ENCODE measurements at places on chromosomes 7 and 10.
A peak's percentile ranks its signal among the peaks of the same experiment; 100 is the strongest.

DNA sequence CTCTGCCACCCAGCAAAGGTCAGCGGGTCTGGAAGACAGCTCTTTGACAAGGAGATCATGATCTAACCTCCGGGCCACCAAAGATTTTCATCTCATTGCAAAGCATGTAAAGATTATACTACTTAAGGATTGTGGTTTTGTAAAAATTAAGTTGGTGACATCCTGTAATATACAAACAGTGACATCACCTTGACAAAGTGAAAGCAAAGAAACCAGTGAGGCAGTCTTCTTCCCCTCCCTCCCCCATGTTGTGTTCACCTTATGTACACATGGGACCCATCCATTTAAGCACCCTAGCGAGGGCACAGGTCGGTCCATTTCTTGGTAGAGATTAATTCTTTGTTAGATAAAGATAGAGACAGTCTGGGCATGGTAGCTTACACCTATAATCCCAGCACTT, 3.9 kb downstream of the MDH2 start:
- peak; percentile 54 for DNase-seq

- no peak for DNase-seq
Measured at GRCh38 chr7:106486331-106486730, 174.6 kb downstream of the CCDC71L start.

DNA sequence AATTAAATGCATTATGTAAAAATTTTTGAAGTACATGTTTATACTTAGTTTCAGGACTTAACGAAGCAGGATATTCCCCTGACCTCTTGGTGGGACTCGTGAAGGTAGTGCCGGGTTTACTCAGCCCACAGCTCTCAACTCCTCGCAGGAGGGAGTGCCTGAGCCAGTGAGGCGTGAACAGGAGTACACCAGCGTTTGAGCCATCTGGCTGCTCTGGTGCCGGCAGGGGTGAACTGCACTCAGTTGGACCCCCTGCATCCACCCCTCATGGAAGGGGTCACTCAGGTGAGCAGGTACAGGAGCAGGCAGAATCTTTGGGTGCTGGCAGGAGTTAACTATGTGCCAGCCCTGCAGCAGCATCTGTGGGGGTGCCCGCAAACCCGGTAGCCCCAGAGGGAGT, 625.1 kb upstream of the PCDH15 start:
- no peak for DNase-seq

GRCh38 chr7:80134536-80135308, at the start of gene GNAI1:
Gene GNAI1, plus strand, starts transcription at chr7:80134831. Its CDS starts 330 bp downstream, at chr7:80135161.
- DNase-seq, result no peak

DNA sequence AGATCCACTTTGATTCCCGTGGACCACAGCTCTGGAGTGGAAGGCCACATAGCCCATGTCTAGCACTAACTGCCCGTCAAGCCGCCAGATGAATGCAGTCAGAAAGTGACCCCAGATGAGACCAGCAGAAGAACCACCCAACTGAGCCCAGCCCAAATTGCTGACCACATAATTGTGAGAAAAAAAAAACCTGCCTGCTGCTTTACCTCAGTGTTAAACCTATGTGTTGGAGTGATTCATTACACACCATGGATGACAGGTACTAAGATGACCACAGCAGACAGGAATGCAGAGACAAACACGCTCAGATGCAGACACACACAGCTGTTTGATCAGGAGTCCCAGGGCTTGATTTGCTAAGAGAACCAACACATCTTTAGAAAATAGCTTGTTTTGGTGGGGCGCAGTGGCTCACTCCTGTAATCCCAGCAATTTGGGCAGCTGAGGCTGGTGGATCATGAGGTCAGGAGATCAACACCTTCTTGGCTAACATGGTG, 168.1 kb upstream of the PPP2R2D start:
- DNase-seq, result no peak

DNA sequence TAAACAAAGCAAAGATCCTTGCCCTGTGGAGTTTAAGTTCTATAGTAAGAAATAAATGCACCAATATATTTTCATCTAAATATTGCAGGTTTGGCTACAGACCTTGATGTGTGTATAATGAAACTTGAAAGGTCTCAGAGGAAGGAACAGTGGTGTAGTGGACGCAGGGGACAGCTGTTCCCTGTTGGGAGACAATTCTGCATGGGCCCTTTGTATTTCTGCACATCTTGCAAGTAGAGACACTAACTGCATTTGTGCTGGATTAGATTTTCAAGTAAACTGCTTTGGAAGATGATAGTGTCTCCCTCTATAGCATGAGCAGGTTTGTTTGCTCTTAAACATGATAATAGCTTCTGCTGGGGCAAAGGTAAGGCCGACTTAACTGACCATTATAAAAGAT, 57.5 kb upstream of the FAM133B start:
- DNase-seq, result no peak

DNA sequence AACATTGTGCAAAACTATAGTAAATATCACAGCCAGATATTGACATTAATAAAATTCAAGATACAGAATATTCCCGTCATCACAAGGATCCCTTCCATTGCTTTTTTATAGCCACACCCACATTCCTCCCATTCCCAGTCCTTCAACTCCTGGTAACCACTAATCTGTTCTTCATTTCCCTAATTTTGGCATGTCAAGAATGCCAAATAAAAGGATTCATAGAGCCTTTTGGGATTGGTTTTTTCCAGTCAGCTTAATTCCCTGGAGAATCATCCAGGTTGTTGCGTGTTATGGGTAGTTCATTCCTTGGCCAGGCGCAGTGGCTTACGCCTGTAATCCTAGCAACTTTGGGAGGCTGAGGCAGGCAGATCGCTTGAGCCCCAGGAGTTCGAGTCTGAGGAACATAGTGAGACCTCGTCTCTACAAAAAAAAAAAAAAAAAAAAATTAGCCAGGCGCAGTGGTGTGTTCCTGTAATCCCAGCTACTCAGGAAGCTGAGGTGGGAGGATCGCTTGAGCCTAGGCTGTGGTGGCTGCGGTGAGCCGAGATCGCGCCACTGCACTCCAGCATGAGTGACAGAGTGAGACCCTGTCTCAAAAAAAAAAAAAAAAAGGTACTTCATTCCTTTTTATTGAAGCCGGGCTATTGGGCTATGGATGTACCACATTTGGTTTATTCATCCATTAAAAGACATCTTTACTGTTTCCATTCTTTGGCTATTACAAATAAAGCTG, 2.7 kb downstream of the OGDH start:
- DNase-seq, result peak; percentile 41

DNA sequence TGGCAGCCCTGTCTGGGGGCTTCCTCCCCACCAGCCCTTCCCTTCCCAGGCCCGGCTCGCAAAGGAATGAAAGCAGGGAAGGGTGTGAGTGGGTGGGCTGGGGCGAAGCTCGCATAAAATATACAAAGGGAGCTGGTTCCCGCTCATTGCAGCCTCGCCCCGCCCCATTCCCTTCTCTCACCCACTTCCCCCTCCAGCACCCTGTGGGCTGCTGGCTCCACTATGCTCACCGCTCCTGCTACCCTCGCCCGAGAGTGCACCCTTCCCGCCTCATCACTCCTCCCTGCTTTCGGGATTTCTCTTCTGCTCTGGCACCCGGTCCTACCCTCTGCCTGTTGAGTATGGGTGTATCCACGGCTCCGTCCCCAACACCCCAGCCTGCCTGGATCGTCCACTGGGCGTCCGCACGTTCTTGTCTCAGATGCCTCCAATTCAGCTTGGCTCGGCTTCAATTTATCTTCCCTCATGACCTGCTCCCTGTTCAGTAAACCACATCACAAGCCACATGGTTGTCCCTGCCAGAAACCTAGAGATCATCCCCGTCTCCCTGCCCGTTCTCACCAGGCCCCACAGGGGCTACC, 14.4 kb upstream of the TTYH3 start:
- no peak for DNase-seq

DNA sequence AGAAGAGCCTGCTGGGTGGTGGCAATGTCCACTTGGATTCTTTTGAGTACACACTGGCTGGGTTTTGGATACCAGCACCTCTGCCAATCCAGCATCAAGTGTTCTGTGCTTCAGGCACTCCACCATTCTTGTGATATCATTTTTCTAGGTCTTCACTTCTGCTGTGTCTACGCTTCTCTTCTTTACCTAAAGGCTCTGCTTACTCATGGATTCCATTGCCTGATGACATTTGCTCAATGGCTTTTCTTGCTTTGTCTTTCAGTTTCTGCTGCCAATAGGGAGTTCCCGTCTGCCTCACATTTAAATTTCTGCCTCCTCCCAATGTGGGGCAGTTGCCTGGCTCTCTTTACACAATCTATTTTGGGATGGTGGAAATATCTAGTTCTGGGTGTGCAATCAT, 12.7 kb upstream of the PAPSS2 start:
- no peak for DNase-seq

DNA sequence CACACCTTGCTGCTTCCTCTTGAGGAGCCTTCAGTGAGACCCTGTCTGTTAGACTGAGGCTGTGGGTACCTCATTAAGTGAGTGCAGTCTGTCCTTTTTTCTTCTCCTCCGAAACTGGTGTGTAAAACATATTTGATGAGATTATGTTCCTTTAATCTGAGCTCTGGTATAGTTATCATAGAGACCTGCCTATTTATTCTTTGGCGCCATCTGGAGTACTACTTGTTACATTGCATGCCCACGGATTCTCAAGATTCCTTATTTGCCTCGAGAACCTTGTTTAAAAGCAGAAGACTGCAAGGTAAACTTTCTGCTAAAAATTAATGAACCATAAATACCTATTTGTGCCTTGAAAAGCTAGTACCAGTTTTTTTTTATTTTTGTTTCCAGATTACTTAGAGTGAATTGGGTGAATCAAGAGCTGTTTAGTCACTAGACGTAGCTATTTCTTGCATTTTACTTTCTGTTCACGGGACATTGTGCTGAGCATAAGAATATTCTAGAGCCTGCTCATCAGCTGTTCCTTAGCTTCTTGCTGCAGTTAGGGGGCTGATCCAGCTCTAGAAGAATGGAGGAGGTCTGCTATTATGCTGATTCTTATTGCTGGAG, 16.9 kb upstream of the STMP1 start:
- DNase-seq, result no peak

GRCh38 chr10:112585960-112586359, 138.9 kb downstream of the VTI1A start:
- no peak for DNase-seq

DNA sequence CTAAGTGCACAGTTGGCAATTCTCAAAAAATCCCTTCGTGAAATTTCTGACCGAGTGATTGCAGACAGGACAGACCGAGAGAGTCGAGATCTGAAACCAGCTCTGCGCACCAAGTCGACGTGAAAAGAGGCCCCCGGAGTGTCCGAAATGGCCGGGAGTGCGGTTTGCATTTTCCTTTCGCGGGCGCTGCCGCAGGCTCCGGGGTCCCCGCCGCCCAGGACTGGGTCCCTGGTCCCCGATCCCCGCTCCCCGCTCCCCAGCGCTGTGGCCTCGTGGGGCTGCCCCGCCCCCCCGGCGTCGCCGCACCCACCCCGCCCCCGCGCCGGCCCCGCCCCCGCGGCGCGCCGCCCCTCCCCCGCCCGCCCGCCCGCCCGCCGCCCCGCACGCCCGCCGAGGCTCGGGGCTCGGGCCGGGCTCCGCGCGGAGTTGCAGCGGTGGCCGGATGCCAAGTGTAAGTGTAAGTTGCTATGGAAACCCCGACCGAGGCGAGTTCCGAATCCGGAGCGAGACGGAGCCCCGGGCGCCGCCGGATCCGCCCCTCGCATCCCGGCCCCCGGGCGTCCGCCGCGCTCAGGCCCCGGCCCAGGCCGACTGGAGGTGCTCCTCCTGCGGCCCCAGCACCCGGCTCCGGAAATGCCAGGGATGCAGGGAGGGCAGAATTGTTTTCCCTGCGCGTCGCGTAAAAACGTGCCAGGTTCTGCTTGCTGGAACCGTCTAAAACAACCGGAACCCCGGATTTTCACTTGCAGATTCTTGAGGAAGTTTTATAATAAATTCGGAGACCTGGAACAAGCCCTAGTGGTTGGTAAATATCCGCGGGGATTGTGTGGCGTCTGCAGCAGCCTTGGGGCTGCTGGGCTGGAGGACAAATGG, 4.6 kb downstream of the BMI1 start:
- peak; percentile 93 for DNase-seq

- no peak for DNase-seq
Measured at GRCh38 chr7:137882261-137882668, 35.5 kb upstream of the DGKI start.

DNA sequence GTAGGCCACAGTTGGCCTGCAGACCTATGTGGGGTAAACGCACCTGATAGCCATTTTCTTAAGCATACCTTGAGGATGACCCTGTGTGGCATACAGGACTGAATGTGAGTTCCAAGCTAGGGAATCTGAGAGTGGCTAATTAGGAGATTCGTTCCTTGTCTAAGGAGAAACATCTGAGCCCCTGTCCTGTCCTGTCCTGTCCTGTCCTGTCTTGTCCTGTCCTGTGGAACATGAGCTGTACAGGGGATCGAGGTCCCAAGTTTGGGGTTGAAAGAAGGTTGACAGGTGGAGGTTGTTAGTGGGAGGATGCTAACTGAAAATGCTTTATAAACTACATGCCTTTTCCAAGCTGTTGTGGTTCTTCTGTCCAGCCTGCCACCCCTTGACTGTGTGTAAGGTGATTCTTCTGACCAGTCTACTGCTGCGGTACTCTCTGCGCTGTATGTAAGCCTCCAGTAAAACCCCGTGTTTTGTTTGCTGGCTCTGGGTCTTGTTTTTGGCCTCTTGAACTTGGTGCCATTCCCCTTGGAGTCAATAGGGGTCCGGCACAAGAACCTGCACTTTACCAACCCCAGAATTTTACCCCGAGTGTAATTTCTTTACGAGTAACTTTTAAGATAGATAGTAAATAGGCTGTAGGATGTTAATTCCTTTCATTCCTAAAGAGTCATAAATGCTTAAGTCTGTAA, 26.4 kb downstream of the ZNRF2 start:
- DNase-seq, result no peak

DNA sequence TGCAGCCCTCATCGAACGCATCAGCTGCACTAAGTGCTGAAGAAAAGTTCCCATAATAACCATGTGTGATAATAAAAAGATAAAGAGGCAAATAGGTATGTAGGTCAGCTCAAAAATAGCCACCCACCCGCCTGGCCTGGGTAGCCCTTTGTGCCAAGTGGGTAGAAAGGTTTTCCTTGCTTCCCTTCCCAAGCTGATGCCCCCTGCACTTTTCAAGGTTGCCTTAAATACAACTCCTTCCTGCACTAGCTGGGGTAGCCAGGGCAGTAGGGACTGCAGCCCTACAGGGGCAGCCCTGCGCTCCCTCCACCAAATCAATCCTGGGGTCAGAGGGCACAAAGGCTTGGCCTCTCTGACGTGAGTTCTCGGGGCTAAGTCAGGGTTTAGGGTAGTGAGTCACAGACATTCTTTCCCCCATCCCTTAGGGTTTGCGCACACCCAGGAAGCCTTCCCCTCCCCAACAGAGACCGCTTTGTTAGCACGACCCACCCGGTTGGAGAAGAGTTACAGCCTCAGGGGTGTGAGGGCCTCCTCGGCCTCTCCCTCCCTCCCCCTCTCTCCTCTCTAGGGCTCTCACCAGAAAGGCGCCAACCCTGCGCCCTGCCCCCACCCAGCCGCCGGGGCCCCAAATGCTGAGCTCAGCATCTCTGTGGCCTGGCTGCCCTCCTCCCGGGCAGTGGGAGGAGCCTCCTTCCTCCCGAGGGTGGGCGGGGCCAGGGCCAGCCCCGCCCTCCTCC, 13.3 kb upstream of the DDIT4 start:
- peak; percentile 85 for DNase-seq

GRCh38 chr7:155893664-155894063, 81.4 kb upstream of the SHH start:
- no peak for DNase-seq

- DNase-seq, result no peak
Measured at GRCh38 chr10:121594076-121594475, 4.2 kb downstream of the FGFR2 start.

GRCh38 chr10:4767033-4767814, 58.8 kb upstream of the AKR1E2 start:
- DNase-seq, result peak; percentile 60

- DNase-seq, result no peak
Measured at GRCh38 chr7:50706469-50706937, 76.2 kb downstream of the GRB10 start.

- no peak for DNase-seq
Measured at GRCh38 chr7:146090023-146090645, 26.5 kb upstream of the CNTNAP2 start.

Data from natural killer cell (primary cell).